Activated CD4-positive, alpha-beta T cell treated with anti-CD3 and anti-CD28 coated beads for 48 hours (primary cell): ENCODE measurements at places on chromosomes 1 and 21.
A peak's percentile ranks its signal among the peaks of the same experiment; 100 is the strongest.

DNA sequence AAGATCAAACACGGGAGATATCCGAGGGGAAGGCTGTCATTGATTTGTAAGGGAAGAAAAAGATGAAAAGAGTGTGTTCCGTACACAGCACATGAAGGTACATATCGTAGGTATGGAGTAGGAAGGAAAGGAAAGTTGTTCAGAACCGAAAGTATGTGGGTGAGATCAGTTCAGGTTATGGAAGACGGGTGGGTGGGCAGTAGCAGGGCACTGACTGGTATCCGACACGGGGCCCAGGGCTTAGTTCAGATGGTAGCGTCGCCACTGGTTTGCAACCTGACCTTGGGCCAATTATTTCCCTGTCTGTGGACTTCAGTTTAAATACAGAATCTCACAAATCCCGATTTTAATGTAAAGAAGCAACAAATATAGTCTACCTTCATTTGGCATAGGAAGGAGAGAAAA is 27.8 kb upstream of the A3GALT2 start:
- DNase-seq = peak; percentile 45

GRCh38 chr1:50422946-50423669 is at the start of gene DMRTA2:
Gene DMRTA2 (minus strand): TSS chr1:50423443. CDS start chr1:50421536, 1,907 bp downstream.
- no peak for DNase-seq

- DNase-seq = no peak
Observed at GRCh38 chr21:38861989-38862683, 56.4 kb downstream of the ETS2 start.

- no peak for DNase-seq
Observed at GRCh38 chr21:44736291-44737004, 25.1 kb upstream of the TSPEAR start.

DNA sequence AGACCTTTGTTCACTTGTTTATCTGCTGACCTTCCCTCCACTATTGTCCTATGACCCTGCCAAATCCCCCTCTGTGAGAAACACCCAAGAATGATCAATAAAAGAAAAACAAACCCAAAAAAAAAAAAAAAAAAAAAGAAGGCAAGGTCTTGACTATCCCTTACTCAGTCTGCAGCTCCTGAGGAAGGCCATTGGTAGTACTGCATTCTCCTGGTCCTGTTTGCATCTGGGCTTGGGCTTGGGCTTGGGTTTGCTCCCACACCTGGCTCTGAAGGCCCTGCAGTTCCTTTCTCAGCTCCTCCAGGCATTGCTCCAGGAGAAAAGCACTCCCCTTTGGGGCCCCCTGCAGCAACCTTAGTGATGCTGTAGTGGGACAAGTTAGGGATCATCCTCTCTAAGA is 1.6 kb downstream of the CCDC163 start:
- DNase-seq = no peak

GRCh38 chr1:30998887-30999286 is 66.6 kb downstream of the PUM1 start:
- no peak for DNase-seq

DNA sequence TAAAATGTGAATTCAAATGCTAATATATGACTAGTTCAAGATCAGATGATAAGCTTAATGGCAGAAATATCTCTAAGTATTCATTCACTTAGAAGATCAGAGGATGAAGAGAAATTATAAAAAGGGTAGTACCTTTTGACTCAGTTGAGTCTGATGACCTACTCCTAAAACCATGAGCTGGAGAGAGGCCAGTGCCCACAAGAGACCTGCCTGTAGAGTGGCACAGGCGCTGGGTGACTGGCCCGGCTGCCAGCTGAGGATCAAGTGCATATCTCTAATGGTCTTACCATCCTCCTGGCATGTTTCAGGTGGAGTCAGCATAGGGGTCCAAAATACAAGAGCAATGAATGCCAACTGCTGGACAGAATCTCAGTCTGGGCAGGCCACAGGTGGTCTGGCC is 14.1 kb downstream of the DDAH1 start:
- no peak for DNase-seq

GRCh38 chr1:60956520-60956919 is 125.8 kb upstream of the NFIA start:
- DNase-seq = no peak

- DNase-seq = no peak
Observed at GRCh38 chr1:48730164-48730910, 46.4 kb downstream of the BEND5 start.

GRCh38 chr1:42206164-42206563 is 41.6 kb upstream of the GUCA2A start:
- no peak for DNase-seq

DNA sequence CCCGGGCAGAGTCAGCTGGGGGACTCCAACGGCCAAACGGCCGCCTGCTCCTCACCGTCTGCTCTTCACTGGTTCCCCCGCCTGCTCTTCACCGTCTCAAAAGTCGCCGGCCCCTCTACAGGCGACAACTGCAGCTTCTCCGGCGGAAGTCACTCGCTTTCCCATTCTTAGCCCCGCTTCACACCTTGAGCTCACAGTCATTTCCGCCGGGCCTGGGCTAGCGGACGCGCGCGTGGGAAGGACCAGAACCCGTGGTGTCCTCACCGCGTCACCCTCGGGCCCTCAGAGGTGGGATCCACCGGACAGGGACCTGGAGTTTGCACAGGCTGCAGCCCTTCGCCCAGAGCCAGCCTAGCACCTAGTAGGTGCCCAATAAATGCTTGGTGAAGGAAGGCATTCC is 27.9 kb upstream of the HJV start:
- no peak for DNase-seq

DNA sequence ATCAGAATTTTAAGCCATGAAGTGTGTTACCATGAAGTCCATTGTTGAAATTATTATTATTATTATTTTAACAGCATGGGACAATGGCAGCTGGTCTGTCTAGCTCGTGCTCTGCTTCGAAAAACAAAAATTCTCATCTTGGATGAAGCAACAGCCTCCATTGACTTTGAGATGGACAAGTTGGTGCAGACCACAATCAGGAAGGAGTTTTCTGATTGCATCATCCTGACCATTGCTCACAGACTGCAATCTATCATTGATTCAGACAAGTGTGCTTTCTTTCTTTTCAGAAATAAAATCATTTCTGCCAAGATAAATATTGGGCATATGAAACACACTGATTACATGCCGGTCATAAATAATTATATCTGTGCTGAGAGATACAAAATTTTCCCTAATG is 21.0 kb downstream of the HSPA13 start:
- DNase-seq = no peak

DNA sequence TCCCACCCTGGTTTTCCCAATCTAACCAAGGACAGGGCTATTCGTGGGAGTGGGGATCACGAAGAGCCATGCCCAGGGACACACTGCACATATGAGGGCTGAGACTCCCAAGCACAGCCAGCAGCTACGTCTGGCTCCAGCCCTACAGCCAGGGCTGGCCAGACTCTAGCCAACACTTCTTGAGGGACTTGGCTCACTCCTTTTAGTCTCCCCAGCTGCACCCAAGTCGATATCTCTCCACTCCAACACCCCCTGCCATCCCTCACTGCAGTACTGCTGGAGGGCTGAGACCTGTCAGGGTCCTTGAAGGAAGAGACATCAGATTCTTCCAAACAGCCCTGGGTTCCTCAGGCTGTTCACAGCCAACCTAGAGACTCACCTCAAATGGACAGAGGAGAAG is 62.6 kb downstream of the CD46 start:
- DNase-seq = no peak

- no peak for DNase-seq
Observed at GRCh38 chr1:48695161-48695560, 81.5 kb downstream of the BEND5 start.

DNA sequence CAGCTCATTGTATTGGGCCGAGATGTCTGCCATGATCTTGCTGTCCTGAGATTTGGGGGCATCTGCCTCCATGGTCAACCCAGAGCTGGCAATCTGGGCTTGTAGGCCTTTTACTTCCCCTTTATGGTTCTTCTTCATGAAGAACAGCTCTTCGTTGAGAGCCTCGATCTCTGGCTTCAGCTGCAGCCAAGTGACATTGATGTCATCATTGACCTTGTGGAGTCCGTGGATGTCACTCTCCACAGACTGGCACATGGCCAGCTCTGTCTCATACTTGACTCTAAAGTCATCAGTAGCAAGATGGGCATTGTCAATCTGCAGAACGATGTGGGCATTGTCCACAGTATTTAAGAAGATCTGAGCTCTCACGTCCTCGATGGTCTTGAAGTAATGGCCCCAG is 29.2 kb downstream of the RAP1A start:
- peak; percentile 23 for DNase-seq

GRCh38 chr1:67458663-67459062 is 28.5 kb upstream of the SERBP1 start:
- DNase-seq = no peak

- no peak for DNase-seq
Observed at GRCh38 chr1:245378745-245379144, 224.0 kb downstream of the KIF26B start.

DNA sequence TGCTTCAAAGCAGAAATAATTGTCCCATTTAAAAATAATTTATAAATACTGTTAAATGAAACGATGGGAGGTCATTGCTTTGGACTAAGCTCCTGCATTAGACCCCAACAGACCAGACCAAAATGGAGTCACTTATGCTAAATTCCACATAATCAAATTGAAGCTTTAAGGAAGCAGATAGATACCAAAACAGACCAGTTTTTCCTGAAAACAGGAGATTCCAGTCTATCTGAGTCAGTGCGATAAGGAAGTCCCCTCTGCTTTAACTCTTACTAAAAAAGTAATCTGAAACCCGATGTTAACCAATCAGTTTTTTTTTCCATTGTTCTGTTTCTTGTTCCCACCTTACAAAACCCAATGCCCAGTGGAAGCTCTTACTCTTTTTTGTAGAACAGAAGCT is 16.2 kb upstream of the DNASE2B start:
- DNase-seq = no peak

- DNase-seq = no peak
Observed at GRCh38 chr1:4062560-4062959, 162.5 kb upstream of the C1orf174 start.

DNA sequence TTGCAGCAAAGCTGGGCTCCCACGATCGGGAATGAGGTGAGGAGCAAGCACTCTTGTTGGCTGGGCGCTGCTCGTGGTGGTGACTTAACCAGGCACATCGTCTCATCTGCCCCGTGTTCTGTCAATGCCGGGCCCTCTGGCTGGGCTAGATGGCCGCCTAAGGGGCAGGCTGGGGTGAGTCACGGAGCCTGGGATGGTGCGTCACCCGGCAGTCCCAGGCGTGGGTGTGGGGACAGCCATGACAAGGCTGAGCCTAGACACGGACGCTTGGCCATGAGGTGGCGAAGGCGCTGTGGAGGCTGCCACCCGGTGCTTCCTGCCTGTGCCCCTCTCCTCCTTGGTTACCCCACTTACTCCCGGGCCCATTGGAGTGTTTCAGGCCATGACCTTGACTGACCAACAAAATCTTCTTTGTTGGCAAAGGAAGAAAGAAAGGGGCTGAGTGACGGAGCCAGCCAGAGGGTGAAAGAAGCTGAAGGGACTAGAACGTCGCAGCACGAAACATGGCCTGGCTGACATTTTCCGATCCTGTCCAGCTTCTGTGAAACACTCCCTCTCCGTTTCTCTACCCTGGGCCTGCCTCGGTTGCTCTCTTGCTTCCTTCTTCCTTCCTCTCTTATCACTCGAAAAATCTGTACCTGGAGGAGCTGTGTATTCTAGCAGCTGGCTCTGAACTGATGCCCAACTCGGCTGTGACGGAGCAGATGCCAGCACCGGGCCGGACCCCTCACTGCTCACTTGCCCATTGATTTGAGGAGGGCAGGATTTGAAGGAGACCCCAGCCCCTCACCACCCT is 596 bp downstream of the CD247 start:
- peak; percentile 96 for DNase-seq

DNA sequence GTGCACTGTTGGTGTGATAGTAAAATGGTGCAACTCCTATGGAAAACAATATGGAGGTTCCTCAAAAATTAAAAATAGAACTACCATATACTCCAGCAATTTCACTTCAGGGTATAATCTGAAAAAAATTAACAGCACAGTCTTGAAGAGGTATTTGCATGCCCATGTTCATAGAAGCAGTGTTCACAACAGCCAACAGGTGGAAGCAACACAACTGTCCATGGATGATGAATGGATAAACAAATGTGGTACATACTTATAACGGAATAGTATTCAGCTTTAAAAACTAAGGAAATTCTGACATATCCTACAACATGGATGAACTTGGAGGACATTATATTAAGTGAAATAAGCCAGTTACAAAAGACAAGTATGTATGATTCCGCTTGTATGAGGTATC is 8.2 kb downstream of the TTLL7 start:
- no peak for DNase-seq

GRCh38 chr1:64508629-64509028 is 38.7 kb downstream of the CACHD1 start:
- DNase-seq = no peak

- no peak for DNase-seq
Observed at GRCh38 chr1:17199267-17200044, 5.5 kb upstream of the PADI1 start.

GRCh38 chr1:104795931-104796330 is 1046.2 kb downstream of the AMY1C start:
- no peak for DNase-seq

DNA sequence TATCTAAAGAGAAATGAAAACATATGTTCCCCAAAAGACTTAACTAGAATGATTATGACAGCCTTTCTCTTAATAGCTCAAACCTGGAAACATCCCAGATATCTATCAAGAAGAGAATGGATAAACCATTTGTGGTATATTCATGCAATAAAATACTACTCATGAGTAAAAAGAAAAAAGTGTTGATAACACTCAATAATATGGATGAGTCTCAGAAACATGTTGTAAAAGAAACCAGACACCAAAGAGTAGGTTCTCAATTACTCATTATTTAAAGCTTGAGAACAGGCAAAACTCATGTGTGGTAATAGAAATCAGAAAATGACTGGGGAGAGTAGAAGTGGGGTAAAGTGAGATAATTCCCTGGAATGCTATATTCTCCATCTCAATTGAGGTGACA is 154.1 kb downstream of the PHTF1 start:
- no peak for DNase-seq

DNA sequence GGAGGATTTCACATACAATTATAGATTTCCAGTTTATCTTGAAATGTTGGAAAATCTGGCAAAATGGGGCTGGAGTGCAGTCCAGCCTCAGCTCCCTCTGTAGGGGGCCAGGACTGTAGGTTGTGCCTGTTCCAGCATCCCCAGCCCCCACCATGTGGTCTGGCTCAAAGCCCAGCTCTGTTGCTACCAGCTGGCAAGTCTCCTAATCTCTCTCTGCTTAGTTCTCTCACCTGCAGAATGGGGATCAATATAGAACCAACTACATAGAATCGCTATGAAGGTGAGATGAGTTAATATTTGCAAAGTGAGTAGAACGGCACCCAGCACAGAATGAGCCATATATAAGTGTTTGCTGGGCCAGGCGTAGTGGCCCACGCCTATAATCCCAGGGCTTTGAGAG is 50.0 kb upstream of the TARDBP start:
- DNase-seq = no peak

DNA sequence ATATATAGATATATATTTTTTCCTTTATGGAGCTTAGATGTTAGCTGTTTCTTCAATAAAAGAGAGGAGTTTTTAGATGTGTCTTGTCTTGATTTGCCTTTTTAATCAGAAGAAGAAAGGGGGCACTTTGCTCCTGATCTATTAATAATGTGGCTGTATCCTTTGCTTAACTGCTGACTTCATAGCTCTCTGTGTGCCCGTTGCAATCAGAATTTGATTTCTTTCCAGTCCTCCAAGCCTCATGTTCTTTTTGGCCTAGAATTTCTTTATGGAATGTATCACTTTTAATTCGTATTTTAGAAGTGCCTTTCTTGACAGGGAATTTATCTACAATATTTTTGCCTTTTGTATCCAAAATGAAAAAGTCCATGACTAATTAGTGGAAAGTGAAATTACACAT is 85.3 kb downstream of the C1orf21 start:
- DNase-seq = no peak

- no peak for DNase-seq
Observed at GRCh38 chr1:112625696-112626095, 6.1 kb downstream of the CAPZA1 start.
